Esophagus muscularis mucosa (tissue), 4 donors: ENCODE measurements at places on chromosomes 16 and 17. TPM values are rescaled to one million over a fixed set of nuclear protein-coding genes. Genes with fewer than 3 reads are reported as not detected.
A peak's percentile ranks its signal among the peaks of the same experiment; 100 is the strongest.

- no peaks in the 10 kb centered on the region for H3K4me1 ChIP-seq
- H3K4me3 ChIP-seq, result no peak overlapping the region
- no peaks in the 10 kb centered on the region for H3K36me3 ChIP-seq
Observed at GRCh38 chr16:24037335-24037734, 201.6 kb downstream of the PRKCB start.

- H3K36me3 ChIP-seq, result peaks cover 13% of the 10 kb centered on the region
- no peaks in the 10 kb centered on the region for H3K27me3 ChIP-seq
- no peak for DNase-seq
- H3K4me3 ChIP-seq, result no peak overlapping the region
- no peak overlapping the region for H3K27ac ChIP-seq
Observed at GRCh38 chr17:3848229-3848835, 2.3 kb upstream of the NCBP3 start.

DNA sequence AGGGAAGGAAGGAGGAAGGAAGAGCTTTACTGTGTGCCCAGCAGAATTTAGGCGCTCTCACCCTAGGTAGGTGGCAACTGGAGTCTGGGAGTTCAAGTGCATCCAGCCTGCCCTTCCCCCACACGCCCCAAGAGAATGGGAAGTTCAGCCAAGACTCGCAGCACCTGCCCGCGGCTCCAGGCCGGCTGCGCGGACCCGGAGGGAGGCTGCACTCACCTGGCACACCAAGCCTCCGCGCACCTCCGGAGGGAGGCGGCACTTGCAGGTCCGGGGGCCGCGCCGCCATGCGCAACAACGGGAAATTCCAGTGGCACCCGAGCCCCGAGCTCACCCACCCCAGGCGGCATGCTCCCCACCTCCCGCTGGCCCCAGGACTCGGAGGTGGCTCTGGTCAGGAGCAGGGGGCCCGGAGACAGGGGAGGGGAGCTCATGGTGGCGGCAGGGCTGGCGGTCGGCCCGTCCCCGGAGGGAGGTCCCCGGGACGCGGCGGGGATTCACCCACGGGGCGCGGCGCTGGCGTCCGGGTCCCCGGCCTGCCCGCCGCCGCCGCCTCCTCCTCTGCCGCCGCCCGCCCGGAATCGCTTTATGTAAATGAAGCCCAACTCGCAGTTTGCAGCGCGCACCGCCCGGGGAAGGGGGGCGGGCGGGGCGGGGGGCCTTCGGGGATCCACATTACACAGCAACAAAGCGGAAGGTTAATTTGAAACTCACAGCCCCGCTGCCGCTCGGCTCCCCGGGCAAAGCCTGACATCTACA lies at the start of gene ZFHX3:
Gene ZFHX3, minus strand, starts transcription at position 593 of the 756 bp plus-strand sequence. CDS start 87,983 bp downstream, outside the sequence.
- H3K4me3 ChIP-seq, result peak within 1 kb of the TSS; percentile 82
- no peaks in the 10 kb centered on the region for H3K36me3 ChIP-seq
- H3K4me1 ChIP-seq, result peaks cover 92% of the 10 kb centered on the region
- DNase-seq, result no peak
- H3K27me3 ChIP-seq, result no peaks in the 10 kb centered on the region

- no peaks in the 10 kb centered on the region for H3K27me3 ChIP-seq
- no peak overlapping the region for H3K4me3 ChIP-seq
- no peak overlapping the region for H3K27ac ChIP-seq
- H3K36me3 ChIP-seq, result no peaks in the 10 kb centered on the region
Observed at GRCh38 chr16:87679593-87680271, 77.4 kb downstream of the JPH3 start.

GRCh38 chr17:75319904-75320691 lies 30.9 kb upstream of the SLC25A19 start:
- H3K4me1 ChIP-seq, result peaks cover 6% of the 10 kb centered on the region
- H3K4me3 ChIP-seq, result no peak overlapping the region
- peaks cover 60% of the 10 kb centered on the region for H3K36me3 ChIP-seq
- no peak overlapping the region for H3K27ac ChIP-seq
- DNase-seq, result no peak

DNA sequence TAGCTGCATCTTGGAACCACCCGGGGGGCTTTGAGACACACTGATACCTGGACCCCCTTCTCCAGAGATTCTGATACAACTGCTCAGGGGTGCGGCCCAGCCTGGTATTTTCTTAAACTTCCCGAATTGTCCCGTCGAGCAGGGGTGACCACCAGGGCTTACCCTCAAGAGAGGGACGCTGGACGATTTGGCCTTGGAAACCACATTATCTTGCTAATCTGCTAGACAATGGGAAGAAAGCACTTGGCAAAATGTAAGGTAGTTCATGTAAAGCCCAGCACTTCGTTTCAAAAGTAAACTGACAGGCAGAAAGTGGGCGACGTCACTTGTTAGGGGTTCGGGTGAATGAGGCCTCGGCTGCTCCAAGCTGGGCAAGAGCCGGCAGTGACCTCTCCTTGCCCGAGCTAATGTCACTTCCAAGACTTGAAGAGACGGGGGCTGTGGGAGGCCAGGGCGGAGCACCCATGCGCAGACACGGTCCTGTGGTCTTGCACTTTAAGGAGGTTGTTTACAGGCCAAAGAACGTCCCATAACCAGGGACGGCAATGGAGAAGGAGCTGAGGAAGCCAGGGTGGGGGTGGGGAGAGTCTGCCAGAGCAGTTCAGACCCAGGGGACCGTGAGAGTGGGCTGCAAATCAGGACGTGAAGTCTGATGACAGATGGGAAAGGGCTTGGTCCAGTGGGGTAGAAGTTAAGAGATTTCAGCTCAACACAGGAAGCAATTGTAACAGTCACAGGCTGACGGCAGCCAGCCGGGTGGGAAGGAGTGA lies 152.7 kb upstream of the GSE1 start:
- peaks cover 52% of the 10 kb centered on the region for H3K4me1 ChIP-seq
- no peak for DNase-seq
- H3K4me3 ChIP-seq, result no peak overlapping the region

DNA sequence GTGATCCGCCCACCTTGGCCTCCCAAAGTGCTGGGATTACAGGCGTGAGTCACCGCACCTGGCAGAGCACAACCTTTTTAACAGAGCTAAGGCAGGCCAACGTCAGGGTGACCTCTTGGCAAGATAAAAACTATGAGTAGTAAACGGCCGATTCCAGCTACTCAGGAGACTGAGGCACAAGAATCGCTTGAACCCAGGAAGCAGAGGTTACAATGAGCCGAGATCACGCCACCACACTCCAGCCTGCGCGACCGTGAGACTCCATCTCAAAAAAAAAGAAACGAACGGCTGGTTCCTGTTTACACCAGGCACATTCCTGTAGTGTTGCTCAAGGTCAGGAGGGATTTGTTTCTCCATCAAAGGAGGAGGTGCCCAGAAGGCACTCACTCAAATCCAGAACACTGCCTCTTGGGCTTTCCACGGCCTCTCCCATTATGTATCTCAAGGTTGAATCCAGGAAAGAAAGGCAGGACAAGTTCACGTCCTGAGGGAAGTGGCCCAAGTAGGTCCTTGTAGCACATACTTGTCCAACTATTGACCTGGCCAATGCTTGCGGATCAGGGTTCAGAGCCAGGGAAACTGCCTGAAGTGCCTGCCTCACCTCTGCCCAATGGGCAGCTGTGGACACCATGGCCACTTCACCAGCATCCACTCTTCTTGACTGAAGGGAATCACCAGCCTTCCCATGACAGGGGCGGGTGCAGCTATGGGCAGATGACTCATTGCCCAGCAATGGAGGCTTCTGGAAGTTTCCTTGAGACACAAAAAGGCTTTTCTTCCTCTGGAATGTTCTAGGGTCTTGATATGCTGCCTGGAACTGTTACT lies 13.5 kb downstream of the KNOP1 start:
- no peak for DNase-seq
- H3K4me1 ChIP-seq, result peaks cover 28% of the 10 kb centered on the region

GRCh38 chr17:2580661-2581060 lies 12.8 kb upstream of the PAFAH1B1 start:
- no peaks in the 10 kb centered on the region for H3K4me1 ChIP-seq
- H3K4me3 ChIP-seq, result no peak overlapping the region
- H3K36me3 ChIP-seq, result no peaks in the 10 kb centered on the region

DNA sequence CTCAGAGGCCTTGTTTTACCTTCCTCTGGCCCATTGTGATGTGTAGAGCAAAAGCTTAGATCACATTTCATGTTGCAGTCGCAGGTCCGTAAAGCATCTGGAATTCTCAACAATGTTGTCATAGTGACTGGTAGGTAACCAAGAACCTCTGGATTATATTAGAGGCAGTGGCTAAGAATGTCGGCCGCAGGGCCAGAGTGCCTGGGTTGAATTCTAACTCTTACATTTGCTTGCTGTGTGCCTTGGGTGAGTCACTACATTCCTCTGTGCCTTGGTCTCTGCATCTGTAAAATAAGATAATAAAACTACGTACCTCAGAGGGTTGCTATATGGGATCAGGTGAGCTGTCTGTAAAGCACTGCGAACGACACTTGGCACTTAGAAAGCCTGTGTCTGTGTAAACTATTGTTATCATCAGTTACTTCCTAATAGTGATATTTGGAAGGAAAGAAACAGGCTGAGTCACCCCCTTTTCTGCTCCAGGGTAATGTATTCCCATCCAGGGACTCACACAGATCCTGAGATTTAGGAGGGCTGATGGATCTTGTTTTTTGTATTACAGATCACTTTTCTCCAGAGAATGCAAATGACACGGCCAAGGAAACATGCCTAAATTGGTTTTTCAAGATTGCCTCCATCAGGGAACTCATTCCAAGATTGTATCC lies 52.2 kb downstream of the VPS35L start:
- peaks cover 65% of the 10 kb centered on the region for H3K36me3 ChIP-seq
- H3K27me3 ChIP-seq, result no peaks in the 10 kb centered on the region
- H3K4me1 ChIP-seq, result no peaks in the 10 kb centered on the region
- no peak for DNase-seq

DNA sequence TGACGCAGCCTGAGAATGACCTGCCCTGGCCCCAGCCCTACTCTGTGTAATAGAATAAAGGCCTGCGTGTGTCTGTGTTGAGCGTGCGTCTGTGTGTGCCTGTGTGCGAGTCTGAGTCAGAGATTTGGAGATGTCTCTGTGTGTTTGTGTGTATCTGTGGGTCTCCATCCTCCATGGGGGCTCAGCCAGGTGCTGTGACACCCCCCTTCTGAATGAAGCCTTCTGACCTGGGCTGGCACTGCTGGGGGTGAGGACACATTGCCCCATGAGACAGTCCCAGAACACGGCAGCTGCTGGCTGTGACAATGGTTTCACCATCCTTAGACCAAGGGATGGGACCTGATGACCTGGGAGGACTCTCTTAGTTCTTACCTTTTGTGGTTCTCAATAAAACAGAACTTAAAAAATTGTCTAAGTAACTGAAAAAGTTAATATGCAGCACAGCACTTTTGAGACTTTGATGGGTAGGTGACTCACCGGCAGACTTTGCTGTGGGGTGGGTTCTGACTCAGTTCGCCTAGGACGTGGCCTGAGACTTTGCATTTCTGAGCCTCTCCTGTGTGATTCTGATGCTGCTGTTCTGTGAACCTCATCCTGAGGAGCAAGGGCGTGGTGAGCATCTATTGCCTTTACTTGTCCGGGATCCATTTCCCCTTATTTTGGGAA lies 5.7 kb downstream of the LAT start:
- peaks cover 53% of the 10 kb centered on the region for H3K36me3 ChIP-seq
- H3K27ac ChIP-seq, result no peak overlapping the region
- no peaks in the 10 kb centered on the region for H3K27me3 ChIP-seq
- no peaks in the 10 kb centered on the region for H3K4me1 ChIP-seq

GRCh38 chr16:22323959-22324786 lies 27.0 kb downstream of the POLR3E start:
- H3K4me1 ChIP-seq, result peaks cover 6% of the 10 kb centered on the region
- no peak overlapping the region for H3K27ac ChIP-seq
- peaks cover 79% of the 10 kb centered on the region for H3K36me3 ChIP-seq
- H3K27me3 ChIP-seq, result no peaks in the 10 kb centered on the region
- DNase-seq, result no peak
- no peak overlapping the region for H3K4me3 ChIP-seq

GRCh38 chr17:81870131-81870980 lies 781 bp downstream of the ARHGDIA start:
- DNase-seq, result no peak
- H3K36me3 ChIP-seq, result peaks cover 17% of the 10 kb centered on the region
- H3K4me3 ChIP-seq, result peak overlapping the region; percentile 99
- peaks cover 51% of the 10 kb centered on the region for H3K4me1 ChIP-seq
- peak overlapping the region; percentile 97 for H3K27ac ChIP-seq

GRCh38 chr17:49397586-49397985 lies 17.1 kb downstream of the PHB1 start:
- H3K27ac ChIP-seq, result no peak overlapping the region
- H3K27me3 ChIP-seq, result no peaks in the 10 kb centered on the region
- H3K4me1 ChIP-seq, result peaks cover 18% of the 10 kb centered on the region
- no peaks in the 10 kb centered on the region for H3K36me3 ChIP-seq
- no peak overlapping the region for H3K4me3 ChIP-seq
- no peak for DNase-seq

GRCh38 chr17:76866774-76867577 lies 1.2 kb upstream of the MGAT5B start:
- no peak for DNase-seq
- peaks cover 30% of the 10 kb centered on the region for H3K4me1 ChIP-seq
- no peaks in the 10 kb centered on the region for H3K36me3 ChIP-seq
- H3K27me3 ChIP-seq, result peaks cover 33% of the 10 kb centered on the region

DNA sequence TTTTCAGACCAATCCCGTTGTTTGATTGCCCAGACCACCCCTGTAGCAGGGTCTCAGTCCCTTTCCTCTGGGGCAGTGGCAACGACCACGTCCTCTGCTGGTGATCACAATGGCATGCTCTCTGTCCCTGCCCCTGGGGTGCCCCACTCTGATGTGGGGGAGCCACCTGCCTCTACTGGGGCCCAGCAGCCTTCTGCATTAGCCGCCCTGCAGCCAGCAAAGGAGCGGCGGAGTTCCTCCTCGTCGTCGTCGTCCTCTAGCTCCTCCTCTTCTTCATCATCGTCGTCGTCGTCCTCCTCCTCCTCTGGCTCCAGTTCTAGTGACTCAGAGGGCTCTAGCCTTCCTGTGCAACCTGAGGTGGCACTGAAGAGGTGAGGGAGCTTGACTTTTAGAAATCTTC lies 9.2 kb downstream of the ELOB start:
- no peak overlapping the region for H3K4me3 ChIP-seq
- no peak for DNase-seq
- peaks cover 100% of the 10 kb centered on the region for H3K36me3 ChIP-seq
- H3K4me1 ChIP-seq, result peaks cover 41% of the 10 kb centered on the region
- no peak overlapping the region for H3K27ac ChIP-seq

- peak overlapping the region; percentile 51 for H3K27ac ChIP-seq
- peaks cover 11% of the 10 kb centered on the region for H3K27me3 ChIP-seq
- H3K4me3 ChIP-seq, result peak overlapping the region; percentile 57
Observed at GRCh38 chr17:48596735-48597527, 3.4 kb upstream of the HOXB5 start.

The XYLT1 gene
- 57.1 TPM for total RNA-seq

The B4GALNT2 gene
- total RNA-seq, result not detected

The LPCAT2 gene
- total RNA-seq, result 9.6 TPM

The HID1 gene
- total RNA-seq, result 8.3 TPM

The CCL1 gene
- total RNA-seq, result not detected

The GRB7 gene
- total RNA-seq, result 0.78 TPM

The ITGA2B gene
- 0.42 TPM for total RNA-seq

The STH gene
- total RNA-seq, result not detected

The C1QL1 gene
- total RNA-seq, result 10.1 TPM
